ENCODE measurements at places on chromosomes 6 and 20.

DNA sequence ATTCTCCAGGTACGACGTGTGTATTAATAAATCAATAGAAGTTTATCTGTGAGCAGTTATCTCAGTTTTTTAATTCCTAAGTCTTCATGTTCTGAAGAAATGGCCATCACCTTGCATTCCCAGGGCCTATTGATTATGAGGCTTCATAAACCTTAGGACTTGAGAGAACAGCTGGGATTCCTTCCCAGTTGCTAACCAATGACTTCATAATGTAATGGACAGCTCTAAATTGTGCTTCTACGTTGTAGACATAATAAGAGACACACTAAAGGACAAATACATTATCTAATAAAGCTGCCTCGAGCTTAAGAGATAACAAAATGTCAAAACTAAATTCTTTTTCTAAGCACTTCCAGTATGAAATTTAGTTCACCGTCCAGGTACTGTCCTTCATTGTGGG, 30.6 kb downstream of the TSHZ2 start:
- DNase-seq, result no peak

DNA sequence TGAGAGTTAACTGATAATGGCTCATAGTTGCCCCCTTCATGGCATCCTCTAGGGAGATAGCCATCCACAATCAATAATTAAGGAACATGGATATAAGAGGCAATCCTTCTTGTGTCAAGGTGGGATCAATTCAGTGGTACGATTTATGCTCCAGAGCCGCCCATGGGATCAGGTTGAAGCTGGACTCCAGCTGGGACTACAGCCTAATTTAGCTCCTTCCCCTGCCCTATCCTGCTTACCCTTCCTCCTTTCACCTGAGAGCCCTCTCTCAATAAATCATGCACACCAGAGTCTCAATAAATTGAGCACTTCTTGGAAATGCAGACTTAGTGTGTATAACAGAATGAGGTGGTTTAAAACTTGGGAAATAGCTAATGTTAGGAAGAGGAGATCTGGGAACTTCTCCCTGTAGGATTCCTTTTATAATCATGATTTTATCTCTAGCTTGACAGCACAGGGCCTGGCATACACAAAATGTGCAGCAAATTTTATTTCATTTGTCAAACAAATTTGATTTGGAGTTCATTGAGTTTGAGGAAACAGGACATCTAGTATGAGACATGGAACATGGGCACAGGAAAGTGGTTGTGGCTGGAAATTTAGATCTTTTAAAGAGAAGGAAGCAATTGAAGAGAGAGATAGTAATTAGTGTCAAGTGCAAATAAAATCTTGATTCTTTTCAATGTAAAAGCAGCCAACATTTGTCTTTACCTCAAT, 28.6 kb upstream of the OGFRL1 start:
- DNase-seq, result no peak

- no peak for DNase-seq
These were observed 15.2 kb downstream of the APMAP start for GRCh38 chr20:24977336-24977735.

GRCh38 chr6:106490030-106490429, 129.5 kb downstream of the CRYBG1 start:
- DNase-seq, result no peak

GRCh38 chr6:153941768-153942167, 97.3 kb upstream of the OPRM1 start:
- no peak for DNase-seq

DNA sequence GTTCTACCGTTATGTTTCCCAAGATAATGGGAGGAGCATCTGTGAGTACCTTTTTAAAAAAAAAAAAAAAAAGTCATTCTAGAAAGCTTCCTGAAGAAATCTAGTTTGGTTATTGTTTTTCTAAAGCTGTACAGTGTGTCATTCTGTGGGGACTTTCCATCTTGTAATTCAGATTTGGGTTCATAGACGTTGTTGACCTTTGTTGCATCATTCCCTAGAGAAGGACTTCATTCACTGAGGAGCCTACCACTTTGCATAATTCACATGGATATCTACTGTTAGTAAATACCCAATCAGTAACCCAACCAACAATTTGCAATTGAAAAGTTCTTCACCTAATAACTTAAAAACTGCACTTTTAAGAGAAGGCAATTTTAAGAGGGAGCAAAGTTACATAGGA, 60.1 kb downstream of the RPP40 start:
- no peak for DNase-seq

- no peak for DNase-seq
These were observed 76.0 kb upstream of the CD93 start for GRCh38 chr20:23161968-23162696.

DNA sequence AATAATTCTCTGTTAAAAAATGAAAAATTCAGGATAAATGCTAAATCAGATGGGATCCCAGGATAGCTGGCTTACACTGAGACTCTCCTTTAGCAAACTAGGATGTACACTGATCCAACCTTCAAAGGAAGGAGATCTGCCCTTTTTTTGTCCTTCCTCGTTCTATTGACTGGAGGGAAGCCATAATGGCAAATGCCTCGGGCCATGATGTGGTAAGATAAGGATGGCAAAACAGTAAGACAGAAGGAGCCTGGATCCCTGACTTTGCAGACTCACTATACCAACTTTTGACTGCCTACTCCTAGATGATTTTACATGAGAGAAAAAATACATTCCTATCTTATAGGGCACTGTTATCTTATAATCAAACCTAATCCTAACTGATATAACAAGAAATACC, 156.9 kb upstream of the BEND3 start:
- DNase-seq, result no peak

- no peak for DNase-seq
These were observed 1.4 kb upstream of the BPIFB1 start for GRCh38 chr20:33281550-33282146.

DNA sequence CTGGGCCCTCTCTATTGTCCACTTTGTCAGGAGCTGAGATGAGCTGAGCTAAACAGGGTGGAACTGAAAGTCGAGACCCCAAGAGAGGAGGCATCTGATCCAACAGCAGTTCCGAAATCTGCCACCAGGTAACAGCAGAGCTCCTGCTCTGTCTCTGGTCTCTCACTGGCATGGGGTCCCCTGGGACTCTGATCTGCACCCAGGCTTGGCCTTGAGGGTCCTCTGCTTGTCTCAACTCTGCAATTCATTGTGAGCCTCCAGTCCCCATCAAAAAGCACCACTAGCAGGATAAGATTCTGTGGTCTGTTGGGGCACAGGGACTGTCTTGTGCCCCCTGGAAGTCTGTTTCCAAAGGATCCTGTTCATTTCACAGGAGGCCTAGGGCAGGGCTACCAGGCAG, 62.5 kb upstream of the TOP1 start:
- no peak for DNase-seq

DNA sequence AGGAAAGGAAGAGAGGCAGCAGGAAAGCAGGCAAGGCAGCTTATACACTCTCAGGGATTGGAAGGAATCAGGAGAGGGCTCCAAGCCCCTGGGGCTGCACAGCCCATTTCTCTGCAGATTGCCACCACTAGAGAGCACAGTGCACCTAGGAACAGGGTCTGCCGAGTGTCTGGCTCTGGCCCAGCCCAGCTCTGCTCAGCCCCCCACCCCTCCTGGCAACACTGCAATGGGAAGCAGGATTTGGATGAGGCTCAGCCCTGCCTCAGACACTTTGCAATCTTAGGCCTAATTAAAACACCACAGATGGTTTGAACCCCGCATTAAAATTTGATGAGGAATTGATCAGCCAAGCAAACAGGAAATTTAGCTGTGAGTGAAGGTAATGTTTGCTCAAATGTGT, 252.7 kb downstream of the DHX35 start:
- DNase-seq, result no peak

DNA sequence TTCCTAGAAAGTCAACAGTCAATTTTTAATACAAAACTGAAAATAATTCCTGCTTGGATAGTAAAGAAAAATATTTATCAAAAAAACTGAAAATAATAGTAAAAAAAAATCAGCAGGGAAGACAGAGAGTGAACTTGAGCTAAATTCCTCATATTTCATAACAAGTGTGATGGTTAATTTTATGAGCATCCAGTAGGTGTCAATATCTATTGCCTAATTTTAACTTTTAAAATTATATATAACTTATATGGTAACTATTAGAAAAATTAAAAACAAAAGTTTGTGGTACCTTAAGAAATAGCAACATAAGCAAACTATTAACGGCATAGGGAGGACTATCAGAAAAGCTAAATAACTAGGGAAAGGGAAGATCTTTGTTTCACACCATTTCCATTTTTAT, 2.1 kb downstream of the EPM2A start:
- no peak for DNase-seq

- DNase-seq, result no peak
These were observed 55.2 kb upstream of the SUPT3H start for GRCh38 chr6:45432977-45433376.

DNA sequence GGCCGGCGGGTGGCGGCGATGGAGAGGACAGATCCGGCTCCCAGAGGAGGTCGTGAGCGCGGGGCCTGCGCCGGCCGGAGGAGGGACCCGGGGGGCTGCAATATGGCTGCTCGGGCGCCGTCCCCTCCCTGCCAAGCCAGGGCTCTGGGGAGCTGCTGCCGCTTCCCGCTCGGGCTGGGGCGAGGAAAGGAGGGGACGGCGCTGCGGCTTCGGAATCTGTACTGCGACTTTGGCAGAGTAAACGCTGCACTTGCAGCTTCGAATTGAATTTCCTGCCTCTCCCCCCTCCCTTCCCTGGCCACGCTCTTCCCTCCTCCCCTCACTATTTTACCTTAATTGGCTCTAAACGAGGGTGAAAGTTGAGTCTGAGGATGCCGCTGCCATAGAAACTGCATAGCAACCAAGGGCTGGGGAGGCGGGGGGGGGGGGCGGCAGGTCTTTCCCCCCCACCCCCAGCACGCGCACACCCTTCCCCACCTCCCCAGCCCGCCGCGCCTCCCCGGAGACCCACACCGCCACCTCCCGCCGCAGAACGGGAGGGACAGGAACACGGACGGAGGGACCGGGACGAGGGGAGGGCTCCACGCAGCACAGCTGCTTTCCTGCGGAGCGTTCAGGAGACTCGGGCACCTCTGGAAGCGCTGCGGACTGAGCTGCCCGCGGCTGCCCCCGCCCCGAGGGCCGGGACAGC, 93.9 kb downstream of the RNASET2 start:
- DNase-seq, result peak; percentile 37

DNA sequence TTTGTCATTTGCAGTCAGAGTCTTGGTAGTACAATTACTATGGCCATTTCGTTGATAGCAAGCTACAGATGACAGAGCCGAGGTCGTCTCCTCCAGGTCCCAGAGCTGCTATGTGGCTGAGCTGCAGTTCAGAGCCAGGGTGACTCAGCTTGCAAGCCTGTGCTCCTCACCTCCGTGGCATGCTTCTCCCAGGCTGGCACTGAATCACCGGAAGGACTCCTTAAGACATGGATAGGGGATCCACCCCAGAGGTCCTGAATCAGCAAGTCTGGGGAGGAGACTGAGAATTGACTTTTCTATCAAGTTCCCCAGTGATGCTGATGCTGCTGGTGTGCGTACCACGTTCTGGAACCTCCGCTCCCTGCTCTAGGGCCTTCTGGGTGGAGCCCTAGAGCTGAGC, 291.2 kb downstream of the CDH26 start:
- DNase-seq, result no peak

DNA sequence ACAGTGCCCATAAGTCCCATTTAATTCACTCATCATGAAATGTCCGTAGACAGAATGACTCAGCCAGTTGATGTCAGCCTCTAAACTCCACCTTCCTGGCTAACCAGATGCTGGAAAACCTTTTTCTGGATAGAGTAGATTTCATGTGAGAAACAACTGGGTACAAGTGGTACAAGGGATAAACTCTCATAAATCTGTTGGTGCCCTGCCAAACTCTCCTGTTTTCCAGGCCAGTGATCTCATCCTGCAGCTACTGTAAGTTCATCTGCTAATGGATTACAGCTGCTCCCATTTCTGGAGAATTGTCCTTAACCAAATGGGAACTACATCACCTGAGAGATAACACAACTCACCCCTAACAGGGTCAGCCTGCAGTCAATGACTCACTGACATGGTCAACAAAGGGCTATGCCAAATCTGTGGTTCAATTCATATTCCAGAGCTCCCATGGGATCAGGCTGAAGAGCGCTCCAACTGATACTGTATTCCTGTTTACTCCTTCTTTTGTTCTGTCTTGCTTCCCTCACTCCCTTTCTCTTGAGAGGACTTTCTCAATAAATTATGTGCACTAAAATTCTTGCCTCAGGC, 210.1 kb upstream of the HDDC2 start:
- no peak for DNase-seq

- DNase-seq, result no peak
These were observed 24.0 kb downstream of the PBOV1 start for GRCh38 chr6:138194287-138194686.

GRCh38 chr20:17759449-17759848, 59.7 kb downstream of the BANF2 start:
- DNase-seq, result no peak

- no peak for DNase-seq
These were observed 20.3 kb upstream of the ZFAND3 start for GRCh38 chr6:37799263-37799644.

GRCh38 chr6:99119109-99120031, 171.6 kb upstream of the FBXL4 start:
- peak; percentile 1 for DNase-seq

DNA sequence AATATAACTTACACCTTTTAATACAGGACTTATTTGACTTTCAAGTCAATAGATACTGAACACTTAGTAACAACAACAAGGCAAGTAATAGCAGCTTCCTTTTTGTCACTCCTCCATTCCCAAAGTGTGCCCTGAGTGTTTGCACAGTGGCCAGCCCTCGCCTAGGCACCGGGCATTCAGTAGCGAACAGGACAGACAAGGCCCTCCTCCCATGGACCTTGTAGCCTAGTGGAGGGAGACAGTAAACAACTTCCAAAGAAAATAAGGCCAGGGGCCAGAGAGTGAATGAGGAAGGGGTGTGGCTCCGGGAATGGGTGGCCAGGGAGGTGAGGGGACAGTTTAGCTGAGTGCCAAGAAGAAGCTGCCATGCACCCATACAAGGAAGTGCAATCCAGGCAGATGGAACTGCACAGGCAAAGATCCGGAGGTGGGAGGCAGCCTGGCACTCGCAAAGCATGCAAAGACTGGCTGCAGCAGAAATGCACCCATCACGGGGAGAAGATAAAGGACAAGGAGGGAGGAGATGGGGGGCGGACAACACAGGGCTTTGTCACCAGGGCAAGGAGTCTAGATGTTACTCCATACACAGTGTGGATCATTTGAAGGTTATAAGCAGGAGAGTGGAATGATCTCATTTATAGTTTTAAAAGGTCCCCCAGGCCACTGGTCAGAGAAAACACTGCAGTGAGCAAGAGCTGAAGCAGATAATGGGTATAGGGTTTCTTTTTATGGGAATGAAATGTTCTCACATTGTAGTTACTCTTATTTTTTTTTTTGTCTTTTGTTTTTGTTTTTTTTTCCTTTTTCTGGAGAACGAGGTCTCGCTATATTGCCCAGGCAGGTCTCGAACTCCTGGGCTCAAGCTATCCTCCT, 32.2 kb downstream of the ATP9A start:
- DNase-seq, result no peak

Data from activated CD4-positive, alpha-beta T cell treated with anti-CD3 and anti-CD28 coated beads for 4 hours (primary cell).